ENCODE measurements at places on chromosomes 3 and 15.

DNA sequence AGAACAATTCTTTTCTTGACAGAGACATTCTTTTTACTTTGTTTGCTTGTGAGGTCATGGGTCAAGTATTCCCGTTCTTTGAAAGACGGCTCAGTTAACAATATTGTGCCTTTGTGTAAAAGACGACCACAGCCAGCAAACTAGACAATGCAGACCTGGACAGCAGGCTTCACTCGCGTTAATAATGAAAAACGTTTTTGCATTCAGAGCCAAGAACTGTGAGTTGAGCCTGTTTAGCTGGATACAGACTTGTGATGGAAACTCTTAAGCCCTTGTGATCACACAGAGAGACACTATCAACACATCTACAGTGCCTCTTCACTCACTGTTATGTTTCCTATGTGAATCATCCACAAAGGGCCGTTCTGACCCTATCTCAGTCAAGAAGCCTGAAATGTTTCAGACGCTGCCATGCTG is 37.3 kb upstream of the CMTM7 start:
- DNase-seq: no peak

DNA sequence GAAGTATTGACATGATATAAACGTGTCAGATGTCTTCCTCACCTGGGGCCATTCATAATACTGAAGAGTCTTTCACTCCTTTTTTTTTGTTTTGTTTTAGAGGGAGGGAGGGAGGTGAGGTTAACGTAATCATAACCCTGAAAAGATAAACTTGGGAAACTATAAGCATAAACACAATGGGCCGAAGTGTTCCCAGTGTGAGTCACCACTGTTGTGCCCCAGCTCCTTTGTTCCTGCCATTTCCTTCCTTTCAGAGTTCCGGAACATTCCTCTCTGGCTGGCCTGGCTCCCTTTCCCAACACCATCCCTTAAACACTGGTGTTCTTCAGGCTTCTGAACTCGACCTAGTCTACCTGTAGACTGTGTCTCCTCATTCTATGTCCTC is 18.6 kb downstream of the PLD1 start:
- no peak for DNase-seq

DNA sequence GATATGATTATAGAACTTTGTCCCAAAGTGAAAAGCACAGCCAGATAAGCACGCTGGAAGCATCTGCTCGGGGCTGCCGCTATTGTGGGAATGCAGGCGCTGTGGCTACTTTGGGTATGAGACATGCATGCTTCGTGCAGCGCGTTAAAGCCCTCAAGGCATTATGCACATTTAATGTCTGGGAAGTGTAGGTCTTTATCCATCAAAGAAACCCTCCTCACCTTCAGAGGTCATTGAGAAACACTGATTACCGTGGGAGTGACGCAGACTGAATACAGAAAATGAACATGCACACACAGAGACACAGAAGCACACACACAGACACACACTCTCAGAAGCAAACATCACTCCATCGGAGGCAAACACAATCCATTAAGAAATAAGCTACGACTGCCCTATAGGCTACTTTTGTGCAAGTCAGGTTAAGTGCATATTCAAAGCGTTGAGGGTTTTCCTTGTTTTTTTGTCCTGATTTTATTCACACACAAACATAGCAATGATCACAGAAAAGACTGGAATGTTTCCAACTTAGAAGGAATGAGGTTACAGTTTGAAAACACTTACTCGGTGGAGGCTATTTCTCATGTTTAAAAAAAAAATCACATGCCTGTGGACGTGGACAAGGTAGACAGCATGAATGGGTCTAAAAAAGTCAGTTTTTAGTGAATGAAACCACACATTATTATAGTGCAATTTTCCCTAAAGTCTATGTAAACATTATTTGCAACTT is 68.5 kb downstream of the PLCH1 start:
- no peak for DNase-seq

- DNase-seq: no peak
Observed at GRCh38 chr3:152941859-152942258, 106.9 kb downstream of the P2RY1 start.

DNA sequence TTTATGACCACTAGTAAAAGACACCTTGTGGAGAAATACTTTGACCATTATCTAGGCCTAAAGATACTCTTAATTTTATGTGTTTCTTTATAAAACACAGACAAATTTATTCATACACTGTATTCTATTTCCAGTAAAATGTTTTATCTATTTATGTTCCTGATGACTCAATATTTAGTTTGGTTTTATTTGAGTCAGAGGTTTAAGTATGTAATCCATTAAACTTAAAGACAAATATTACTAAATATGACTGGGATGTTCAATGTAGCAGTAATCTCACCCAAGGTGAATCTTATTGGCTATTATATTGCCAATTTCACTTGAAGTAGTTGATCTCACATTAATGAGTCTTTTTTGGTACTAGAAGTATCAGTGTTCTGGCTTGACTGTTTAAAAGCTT is 799.7 kb downstream of the CADM2 start:
- DNase-seq: no peak

DNA sequence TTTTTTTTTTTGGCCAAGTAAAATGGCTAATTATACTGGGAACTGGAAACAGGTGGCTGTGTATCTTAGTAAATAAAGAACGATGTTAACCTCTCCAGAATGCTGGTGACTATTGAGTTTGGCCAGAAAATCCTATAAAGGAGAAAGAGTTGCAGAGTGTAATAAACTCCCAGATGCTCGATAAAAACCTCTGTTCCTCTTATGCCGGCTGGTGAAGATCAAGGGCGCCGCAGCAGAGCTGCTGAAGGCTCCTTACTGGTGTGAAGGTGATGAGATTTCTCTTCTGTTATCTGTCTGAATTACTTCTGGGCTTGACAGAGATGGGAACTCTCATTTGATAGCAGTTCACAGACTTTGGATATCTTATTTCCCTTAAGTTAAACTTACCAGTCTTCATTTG is 104.6 kb downstream of the PTPRG start:
- no peak for DNase-seq

DNA sequence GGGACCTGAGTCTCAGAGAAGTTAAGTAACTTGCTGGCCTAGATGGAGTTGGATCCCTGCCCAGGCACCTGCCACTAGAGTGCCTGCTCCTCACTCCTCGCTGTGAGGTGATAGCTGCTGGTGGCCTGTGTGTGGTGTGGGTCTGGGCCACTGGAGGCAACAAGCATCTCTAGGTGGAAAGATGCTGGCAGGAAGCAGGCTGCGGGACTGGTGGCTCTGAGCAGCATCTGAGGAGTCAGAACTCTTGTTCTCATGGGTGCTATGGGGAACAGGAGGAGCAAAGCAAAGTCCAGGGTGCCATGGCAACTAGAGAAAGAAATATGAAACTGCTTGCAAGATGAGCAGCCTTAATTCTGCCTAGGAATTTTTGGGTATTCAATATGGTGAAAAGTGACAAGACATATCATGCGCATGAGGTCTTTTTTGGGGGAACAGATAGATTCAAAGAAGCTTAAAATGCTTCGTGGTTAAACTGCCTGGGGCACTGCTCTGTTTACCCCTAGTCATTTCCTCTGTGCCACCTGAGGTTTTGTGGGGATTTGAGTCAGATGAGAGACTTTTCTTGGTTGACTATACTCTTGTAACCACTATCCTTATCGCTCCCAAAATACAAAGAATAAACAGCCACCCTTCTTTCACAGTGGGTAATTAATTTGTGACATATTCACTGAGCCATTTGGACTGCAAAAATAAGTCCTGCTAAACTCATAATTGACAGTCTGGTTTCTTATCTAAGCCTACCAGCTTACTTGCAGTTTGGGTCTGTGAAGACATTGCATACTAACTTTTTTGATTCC is 50.3 kb downstream of the MED12L start:
- peak; percentile 29 for DNase-seq

GRCh38 chr15:57923750-57924149 is 141.8 kb downstream of the ALDH1A2 start:
- no peak for DNase-seq

DNA sequence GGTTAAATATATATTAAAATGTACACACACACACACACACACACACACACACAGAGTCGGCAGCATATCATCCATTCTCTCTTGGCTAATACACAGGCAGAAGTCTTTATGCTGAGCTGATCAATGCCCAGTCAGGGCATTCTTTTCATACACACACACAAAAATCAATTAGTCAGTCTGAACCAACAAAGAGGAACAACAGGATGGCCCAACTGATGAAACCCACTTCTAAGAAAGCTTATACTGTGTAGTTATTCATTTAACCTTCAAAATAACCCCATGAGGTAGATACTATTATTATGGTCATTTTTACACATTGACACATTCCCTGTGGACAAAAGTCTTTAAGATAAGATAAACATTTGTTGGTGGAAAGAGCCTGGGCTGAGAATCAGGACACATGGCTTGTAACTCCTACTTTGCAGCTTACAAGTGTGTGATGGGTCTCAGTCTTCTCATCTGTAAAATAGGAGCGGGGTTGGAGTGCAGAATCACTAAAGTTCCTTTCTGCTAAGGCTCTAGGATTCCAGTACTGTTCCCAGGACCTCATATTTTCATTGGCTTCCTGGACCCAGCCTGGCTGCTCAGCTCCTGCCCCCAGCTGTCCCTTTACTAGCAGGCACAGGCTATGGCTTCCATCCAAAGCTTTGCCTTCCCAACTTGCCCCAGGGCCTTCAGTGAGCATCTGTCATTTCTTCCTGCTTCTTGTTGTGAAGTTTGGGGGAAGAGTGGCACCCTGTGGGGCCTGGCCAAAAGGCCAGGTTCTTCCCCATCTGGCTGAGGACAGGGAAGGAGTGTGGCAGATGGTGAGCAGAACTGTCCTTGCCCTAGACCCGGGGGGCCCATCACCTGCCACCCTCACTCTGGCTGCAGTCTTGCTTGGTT is 27.2 kb upstream of the GLCE start:
- no peak for DNase-seq

DNA sequence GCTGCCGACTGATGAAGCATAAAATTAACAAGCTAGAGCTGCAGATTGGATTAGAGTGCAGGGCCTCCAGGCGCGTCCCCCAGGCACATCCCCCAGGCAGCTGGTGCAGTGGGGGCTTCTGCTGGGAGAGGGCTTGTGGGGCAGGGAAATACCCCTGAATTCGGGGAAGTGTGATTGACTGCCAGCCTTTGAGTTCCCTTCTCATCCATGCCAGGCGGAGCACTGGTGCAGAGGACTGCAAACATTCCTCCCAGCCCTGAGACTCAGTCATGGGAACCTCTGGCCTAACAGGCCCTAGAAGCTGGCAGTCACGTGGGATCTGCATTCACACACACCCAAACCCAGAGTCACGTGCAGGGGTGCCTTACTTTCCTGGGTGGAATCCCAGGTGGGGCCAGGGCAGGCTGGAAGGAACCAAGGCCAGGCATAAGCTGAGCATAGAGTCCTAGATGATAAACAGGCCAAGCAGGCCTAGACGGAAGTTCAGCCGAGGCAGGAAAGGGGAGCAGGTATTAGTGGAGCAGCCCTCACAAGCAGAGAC is 46.2 kb upstream of the SEC22A start:
- DNase-seq: no peak

DNA sequence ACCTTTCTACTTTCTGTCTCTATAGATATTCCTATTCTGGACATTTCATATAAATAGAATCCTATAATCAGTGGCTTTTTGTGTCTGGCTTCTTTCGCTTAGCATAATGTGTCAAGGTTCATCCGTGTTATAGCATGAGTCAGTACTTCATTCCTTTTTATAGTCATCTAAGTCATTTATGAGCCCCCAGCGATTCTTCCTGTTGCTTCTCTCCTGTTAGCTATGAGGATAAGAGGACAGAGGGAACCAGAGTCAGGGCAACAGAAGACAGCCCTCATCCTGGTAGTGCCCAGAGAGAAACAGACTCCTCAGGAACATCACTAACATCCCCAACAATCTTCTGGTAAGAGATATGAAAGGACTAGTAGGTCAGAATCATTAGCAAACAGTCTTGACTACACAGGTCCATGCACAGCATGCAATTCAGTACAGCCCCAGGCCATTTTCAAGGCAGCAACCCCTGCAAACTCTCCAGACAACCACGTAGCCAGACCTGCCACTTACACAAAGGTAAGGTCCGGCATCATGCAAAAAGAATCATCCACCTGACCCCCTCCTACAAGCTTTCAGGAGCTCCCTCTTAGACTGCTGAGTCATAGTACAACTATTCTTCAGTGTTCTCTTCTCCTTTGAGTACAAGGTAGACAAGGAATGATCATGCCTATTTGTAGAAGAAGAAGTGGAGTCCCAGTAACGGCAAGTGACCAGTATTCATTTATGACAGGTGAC is 91.5 kb downstream of the MYLK start:
- DNase-seq: no peak

GRCh38 chr3:159783780-159784742 is 204.6 kb upstream of the IL12A start:
- DNase-seq: no peak

- DNase-seq: no peak
Observed at GRCh38 chr15:66743703-66744536, 41.9 kb downstream of the SMAD6 start.
